T-helper 1 cell (primary cell): ENCODE measurements at places on chromosomes 12 and 14.

GRCh38 chr12:64983771-64984278 lies 137.3 kb downstream of the WIF1 start:
- no peak for DNase-seq

DNA sequence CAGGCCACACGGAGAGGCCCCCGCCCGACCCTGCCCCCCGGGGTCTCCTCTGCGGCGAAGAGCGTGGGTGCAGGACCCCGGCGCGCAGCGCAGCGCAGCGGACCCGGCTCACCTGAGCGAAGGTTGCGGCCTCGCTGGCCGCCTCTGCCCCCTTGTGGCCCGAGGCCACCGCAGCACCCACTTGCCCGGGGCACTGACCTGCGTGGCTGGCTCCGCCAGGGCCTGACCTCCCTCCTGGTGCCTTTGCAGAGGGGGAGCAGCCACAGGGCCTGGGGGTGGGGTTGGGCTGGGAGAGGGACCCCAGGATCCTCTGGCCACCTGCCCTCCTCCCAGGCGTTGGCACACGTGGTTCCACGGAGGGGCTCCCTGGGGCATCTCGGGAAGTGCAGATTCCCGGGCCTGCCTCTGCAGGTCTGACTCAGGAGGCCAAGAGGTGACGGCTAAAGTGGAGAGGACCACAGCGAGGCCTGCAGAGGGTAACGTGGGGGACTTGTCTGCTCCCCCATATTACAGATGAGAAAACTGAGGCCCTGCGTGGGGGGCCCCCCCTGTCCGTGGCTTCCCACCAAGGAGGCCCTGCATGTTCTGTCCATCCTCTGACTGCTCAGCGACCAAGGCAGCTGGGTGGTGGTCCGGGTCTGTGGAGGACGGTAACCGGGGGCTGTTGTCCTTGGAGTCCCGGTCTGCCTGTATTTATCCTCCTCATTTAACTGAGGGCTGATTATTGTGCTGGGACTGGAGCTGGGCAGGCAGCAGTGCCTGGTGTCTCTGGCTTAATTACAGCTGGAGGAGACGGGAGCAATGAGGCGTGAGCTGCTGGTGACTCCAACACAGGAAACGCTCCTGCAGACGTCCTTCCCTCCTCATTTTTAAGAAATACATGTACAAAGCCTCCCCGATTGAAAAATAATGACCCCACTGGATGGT lies 67.9 kb upstream of the BEGAIN start:
- DNase-seq, result no peak

DNA sequence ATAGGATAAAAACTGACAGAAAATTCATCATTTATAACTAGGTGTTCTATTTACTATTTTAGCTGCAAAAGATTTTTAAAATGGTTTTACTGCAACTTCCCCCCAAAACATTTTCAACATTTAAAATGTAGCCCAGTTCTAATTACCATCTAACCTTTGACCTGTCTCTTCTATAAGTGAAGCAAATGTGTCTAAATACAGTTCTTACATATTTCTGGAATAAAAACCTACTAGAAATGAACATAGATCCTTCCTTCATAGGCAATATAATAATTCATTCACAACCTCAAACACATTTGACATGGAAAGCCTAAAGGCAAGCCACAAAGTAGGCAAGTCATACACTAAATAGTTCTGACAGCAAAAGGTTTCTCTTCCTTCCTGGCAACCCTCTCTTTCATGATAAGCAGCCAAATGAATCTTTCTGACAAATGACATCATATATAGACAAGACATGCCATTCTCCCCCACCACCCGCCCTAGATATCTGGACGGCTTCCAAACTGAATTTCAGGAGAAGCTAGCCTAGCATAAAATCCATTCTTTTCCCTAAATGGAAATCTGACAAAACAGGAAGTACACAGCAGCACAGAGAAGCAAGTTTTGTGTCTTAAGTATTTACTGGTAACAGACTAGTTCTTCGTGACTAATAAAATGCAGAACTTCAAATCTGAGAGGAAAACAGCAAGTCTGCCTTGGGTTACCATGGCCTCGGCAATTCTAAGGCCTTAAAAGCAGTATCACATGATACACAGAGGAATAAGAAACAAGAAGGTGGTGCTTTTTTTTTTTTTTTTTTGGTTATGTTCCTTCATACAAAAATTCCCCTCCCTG lies 17.2 kb upstream of the ARID4A start:
- no peak for DNase-seq

DNA sequence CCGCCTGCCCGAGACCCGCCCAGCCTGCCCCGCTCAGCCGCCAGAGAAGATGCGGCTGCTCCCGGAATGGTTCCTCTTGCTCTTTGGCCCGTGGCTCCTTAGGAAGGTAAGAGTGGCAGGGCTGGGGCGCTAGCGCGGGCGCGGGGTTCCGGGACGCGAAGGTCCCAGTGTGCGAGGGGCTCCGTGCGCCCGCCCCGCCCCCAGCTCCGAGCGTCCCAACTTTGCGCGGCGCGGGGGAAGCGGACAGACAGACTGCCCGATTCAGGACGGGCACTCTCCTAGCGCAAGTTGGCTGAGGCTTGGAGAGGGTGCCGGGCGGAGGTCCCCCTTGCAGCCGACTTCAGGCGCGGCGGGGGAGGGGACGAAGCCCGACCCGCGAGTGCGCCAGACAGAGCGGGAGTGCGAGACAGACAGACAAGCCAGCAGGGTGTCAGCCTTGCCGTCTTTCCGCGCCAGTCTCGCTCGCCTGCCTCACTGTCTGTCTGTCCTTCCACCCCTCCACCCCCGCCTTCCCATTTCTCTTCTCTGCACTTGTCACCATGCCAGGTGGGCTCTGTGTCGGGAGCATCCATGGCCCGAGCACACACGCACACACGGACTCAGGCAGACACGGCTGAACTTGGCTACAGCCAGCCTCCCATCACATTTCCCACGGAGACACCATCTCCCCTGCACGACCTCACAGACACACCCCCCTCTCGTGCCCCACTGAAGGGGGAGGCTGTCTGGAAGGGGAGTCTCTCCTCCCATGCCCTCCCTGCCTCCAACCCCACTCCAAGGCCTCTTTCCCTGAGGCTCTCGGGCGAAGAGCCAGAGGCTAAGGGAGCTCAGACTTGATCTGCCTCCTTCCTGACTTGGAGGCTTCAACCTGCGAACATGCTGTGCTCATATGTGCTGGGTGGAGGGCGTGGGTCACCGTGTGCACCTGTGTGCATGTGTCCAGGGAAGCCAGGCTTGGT lies 606 bp downstream of the NXPH4 start:
- DNase-seq, result no peak

- DNase-seq, result no peak
Observed at GRCh38 chr14:79727900-79728299, 483.4 kb downstream of the DIO2 start.

DNA sequence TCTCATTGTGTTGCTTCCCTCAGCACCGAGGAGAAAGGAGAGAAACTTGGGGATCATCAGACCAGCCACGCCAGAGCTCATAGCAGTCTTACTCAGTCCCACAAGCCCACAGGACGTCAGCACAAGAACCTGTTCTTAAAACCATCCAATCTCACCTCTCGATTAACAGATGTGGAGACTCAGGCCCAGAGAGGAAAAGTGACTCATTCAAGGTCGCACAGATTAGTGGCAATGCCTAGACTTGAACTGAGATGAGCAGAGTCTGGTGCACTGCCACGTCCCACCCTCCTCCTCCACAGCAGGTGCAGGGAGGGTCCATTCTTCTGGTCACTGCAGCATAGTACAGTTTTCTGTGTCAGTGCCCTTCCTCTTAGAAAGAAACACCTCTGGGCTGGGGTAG lies 154.9 kb upstream of the PZP start:
- no peak for DNase-seq

DNA sequence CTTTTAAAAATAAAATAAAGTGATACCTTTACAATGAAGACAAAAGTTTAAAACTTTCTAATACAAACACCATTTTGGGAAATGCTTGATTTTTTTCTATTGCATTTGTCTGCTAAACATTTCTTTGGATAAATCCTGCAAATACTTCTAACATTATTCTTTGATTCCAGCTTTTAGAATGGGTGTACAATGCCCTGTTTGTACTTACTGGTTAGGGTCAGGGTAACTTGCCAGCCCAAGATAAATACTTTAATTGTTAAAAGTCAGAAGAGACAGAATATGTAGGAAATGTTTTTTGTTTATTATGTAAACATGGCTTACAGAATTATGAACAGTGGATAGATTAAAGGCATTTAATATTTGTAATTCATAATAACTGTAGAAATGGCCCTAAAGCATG lies 60.5 kb downstream of the WASHC4 start:
- no peak for DNase-seq

GRCh38 chr12:122139266-122139665 lies 34.8 kb downstream of the IL31 start:
- DNase-seq, result no peak

DNA sequence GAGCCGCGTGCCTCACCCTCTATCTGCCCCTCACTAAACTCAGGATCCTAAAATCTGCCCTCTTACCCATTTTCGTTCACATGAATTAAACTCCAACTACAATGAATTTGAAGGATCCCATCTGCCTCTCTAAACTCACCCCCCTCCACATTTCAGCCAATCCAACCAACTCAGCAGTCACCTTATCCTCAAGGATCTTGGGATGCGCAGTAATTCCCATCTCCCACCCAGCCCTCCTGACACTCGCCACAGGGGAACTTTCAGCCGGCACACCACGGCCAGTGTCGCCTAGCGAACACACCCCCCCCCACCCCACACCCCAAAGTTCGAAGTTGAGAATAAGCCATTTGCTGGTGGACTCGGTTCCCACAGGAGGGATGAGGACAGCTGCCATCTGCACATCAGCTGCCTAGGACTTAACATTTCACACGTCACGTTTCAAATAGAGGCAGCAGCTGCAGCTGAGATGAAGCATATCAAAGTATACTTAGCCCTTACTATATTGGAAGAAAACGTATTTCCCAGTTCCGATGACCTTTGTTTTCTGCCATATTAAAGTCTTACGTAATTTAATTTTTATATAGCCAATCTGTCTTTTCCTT lies 8.7 kb upstream of the SELPLG start:
- DNase-seq, result no peak

DNA sequence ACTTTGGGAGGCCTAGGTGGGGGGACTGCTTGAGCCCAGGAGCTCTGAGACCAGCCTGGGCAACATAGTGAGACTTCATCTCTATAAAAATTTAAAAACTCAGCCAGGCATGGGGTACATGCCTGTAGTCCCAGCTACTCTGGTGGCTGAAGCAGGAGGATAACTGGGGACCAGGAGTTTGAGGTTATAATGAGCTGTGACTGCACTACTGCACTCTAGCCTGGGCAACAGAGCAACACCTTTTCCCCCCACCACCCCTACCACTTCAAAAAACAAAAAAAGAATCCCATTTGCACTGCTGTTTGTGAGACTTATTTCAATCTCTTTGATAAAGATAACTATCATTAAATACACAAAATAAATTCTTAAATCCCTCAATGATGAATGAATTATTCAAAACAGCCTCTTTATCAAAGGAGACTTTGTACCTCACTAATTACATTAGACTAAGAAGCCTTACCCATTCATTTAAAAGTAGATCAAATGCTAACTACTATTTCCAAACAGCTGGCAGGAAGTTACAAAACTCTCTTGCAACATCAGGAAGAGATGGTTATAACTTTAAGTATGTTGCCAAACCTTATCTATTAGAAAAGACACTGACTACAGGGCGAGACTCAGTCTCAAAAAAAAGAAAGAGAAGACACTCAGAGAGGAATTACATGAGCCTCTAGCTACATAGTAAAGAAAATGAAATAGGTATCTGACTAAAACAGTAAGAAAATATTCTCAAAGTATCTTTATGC lies 14.7 kb downstream of the BLTP3B start:
- no peak for DNase-seq
